ENCODE measurements at places on chromosomes 6 and 20. TPM values are rescaled to one million over a fixed set of nuclear protein-coding genes. Genes with fewer than 3 reads are reported as not detected.
A peak's percentile ranks its signal among the peaks of the same experiment; 100 is the strongest.

Gene PNLDC1
- polyA plus RNA-seq: 0.31 TPM

Gene ASIP
- 0.67 TPM for polyA plus RNA-seq

DNA sequence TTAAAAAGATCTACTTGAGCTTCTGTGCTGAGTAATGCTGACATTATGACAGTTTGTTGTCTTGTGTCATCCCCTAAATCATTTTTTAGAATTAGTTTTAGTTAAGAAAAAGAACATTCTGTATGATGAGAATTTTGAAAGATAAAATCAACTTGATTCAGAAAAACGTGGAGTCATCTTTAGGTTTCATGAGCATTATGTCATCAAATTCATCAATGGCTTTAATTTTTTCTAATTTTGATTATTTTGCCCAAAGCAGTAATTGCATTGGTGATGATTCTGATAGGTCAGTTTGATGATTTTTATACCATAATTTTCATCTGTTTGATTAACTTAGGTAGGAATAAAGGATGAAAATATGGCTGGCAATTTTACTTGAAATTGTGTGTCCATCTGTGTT, 26.6 kb upstream of the ADGRF4 start:
- no peak for DNase-seq

DNA sequence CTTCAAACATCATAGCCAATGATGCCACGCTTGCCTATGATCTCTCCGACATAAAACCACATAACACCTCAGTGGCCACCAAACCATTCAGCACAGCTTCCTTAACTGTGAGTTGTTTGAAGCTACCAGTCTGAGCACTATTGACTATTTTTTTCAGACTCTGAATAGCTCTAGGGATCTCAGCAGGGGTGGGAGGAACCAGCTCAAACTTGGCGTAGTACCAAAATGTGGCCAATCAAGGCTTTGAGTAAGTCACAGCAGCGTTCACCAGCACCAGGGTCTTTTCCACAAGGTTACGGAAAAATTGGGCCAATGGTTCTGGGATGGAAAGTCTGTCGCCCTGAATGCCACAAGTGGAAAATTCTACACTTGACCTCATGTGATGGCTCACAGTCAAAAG, 70.6 kb downstream of the SMPDL3A start:
- no peak for DNase-seq

DNA sequence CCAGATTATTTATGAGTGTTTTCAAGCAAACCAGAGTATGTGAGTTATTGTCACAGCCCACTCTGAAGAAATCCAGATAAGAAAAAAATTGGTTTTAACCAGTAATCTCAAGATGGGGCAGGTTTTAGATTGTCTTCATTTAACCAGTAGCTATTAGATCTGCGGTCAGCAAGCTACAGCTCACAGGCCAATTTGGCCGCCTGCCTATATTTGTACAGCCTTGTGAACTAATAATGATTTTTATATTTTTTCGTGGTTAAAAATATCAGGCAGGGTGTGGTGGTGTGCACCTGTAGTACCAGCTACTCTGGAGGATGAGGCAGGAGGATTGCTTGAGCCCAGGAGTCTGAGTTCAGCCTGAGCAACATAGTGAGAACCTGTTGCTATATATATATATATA, 5.0 kb downstream of the FAM209B start:
- DNase-seq: no peak

GRCh38 chr20:13684566-13685222, 46.0 kb upstream of the TASP1 start:
- DNase-seq: no peak

DNA sequence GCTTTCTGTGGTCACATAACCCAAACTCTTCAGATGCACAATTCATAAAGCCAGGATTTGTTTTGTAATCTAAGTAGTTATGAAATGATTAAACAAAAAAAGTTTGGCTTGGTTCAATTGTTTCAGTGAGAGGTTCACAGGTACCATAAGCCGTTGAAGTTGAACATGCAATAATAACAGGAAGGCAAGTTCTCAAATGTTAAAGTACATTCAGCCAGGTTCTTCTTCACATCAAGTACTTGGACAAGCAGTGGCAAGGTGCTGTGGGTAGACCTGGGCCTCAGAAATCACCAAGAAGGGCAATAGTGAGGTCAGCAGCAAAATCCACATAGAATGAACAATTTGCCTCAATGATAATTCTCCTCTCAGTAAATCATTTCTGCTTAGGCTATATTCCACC, 175.5 kb downstream of the EPM2A start:
- DNase-seq: no peak

DNA sequence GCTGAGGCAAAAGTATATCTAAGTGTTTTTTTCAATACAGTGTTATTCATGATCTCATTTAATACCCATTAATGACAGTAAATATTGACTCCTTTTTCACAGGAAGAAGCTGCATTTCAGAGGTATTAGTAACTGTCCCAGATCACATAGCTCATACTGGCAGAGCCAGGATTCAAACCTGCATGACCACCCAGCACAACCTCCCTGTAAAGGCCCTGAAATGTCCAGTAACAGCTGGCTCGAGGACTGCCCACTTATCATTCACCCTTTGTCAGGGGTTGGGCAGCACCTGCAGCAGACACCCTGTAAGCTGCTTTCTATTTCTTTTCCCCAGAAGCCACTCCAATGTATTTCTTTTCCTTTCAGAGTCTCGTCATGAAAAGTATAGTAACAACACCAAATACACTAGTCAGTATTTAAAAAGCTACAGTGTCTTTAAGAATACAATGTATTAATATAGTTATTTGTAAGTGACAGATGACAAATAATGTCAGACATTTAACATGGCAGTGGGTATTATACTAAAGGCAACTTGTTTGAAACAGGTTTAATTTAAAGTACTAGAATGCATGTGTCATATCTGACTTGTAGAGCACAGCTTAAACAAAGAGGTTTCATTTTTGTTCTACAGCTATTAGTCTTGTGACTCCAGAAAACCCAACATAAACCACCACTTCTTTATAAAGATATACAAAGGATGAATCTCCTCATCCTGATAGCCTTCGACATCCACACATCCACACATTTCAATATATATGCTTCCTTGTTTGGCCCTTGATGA, 841.6 kb upstream of the GJE1 start:
- DNase-seq: no peak

DNA sequence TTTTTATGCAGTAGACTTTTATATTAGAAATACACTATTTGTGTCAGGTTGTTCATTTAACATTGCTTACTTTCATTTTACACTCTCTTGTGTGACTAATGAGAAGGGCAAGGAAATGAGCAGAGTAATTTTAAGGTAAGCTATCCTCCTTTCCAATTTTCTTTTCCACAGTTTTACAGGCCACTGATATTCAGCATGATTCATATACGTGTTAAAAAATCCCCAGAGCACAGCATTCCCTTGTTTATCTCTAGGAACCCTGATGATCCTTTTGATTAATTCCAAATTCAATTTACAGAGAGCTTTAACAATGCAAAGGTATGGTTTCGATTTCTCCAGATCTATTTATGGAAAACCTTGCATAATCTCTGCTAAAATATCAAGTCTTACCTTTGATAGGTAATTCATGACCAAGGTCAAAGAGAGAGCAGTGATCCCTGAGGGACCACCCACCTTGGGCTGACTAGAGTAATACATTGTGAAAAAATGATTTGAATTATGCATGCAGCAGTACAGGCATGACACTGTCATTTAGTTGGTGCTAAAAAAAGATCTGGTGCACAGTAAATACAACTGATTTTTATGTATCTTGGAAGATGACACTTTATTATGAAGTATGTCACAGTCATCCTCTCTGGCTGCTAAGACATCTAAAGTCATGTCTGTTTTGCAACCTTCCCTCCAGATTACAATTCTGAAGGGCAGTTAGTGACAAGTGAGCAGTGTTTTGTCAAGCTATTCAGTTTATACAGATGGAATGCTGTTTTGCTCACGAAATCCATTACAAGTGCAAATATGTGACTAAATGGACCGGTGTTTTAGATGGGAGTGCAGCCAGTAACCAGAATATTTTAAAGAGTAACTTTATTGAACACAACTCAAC, 736.6 kb downstream of the EPHA7 start:
- DNase-seq: no peak

GRCh38 chr20:48489046-48489463, 338.7 kb downstream of the PREX1 start:
- no peak for DNase-seq

DNA sequence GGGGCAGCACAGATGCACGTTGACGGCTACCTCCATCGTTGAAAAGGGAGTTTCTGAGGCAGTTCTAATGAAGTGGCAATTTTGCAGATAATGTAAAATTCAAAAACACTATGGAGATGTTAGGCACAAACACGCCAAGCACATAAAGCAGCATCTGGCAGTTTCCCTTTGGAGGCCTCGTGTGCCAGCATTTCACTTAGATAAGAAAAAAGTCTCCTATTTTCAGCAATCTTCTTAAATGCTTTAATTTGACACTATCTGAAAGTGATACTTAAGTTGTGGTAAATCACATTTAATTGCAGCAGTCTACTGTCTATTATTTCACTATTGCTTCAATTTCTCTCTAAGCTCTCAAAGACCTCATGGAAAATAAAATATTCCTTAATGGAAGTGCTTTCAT, 125.3 kb upstream of the PROKR2 start:
- no peak for DNase-seq

GRCh38 chr6:42963855-42964605, 3.5 kb downstream of the GNMT start:
- DNase-seq: peak; percentile 67

Measured in cardiac muscle cell (in vitro differentiated cells and primary cell).